ENCODE measurements at places on chromosomes 5 and 9.

- DNase-seq = no peak
Observed at GRCh38 chr9:18394847-18395351, 79.1 kb upstream of the ADAMTSL1 start.

DNA sequence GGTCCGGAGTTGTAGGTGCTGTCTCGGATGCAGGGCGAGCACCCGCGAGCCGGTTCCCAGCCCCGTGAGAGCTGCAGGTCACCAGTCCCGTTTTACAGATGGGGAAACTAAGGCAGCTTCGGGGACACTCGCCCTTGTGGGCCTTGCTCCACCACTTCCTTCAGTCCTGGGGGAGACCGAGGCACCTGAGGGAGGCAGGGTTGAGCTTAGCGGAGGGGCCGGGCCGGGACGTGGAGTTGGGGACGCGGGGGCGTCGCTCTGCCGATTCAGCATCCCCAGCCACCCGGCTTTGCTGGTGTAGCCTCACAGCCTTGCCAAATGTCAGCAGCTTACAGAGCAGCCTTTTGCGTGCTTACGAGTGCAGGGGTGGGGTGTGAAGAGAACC, 530 bp downstream of the BBLN start:
- DNase-seq = peak; percentile 41

DNA sequence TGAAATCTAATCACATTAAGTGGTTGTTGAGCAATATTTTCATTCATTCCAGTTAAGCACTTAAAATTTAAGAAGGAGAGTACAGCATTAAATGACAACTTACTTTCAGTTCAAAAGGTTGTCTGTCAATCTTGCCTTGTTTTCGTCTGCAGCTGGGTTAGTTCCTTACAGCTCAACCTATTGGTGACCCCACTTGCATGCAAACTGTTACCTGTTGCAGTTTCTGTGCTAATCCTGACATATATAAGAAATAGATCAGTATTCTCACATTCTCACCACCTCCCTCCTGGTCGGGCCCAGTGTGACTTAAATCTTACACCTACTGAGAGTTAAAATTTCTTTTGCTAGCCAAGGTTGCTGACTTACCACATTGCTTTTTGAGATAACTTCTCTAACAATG, 191.8 kb upstream of the SMC2 start:
- DNase-seq = no peak

DNA sequence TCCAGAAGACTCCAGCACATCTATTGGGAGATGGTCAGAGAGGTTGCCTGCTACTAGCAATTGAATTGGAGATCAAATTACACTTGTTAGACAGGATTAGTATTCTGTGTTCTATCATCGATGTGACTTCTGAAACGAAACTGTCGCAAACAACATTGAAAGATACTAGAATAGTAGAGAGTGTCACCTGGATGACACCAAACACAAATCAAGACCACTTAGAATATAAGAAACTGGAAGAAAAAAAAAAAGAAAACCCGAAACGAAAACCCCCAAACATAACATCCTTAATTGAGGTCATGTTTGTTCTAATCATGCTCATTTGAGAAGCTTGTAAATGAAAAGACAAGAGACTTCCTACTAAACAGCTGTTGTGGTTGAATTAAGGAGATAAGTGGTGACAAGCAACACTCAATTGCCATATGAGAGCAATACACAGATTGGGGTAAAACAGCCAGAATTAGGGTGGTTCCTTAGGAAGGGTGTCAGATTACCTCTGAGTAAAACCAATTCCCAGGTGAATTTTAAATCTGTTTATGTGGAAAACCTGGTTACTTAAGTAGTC, 97.6 kb downstream of the BASP1 start:
- DNase-seq = no peak

- peak; percentile 62 for DNase-seq
Observed at GRCh38 chr9:114691046-114691955, 9.3 kb upstream of the TEX48 start.

- no peak for DNase-seq
Observed at GRCh38 chr9:110021891-110022290, 186.1 kb downstream of the C9orf152 start.

DNA sequence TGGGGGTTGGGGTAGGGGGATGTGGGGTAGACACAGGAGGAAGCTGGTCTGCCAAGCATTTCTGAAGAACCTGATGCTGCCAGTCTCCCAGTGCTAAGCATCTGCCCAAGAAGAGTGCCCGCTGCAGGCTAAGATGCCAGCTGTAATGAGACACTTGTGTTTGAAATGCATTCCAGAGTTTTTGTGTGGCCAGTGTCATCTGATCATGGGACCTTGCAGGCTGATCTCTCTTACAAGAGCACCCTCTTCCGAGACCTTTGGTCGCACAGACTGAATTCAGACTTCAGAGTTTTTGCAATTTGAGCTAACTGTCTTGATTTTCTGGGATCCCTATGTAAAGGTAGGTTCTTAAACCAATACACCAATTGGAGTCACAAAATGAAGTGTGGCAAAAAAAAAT, 58.1 kb downstream of the DENND1A start:
- no peak for DNase-seq

- no peak for DNase-seq
Observed at GRCh38 chr5:100800562-100800961, 102.5 kb downstream of the ST8SIA4 start.

- no peak for DNase-seq
Observed at GRCh38 chr5:131863700-131864099, 66.9 kb upstream of the FNIP1 start.

GRCh38 chr9:109940561-109940960, 160.6 kb downstream of the PALM2AKAP2 start:
- no peak for DNase-seq

GRCh38 chr5:37206736-37207135, 42.4 kb downstream of the CPLANE1 start:
- no peak for DNase-seq

DNA sequence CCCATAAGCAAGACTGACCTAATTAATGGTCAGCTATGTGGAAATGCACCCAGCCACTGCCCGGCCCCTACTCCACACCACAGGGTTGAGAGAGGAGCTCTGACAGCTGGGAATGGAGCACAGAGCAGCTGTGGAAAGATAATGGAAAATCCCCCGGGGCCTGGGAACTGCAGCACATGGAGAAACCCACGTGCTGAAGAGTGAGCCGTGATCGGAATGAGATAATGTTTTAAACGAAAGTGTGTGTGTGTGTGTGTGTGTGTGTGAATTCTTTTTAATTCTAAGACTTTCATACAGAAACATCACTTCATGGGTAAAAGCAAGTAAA, 13.1 kb upstream of the SLC12A7 start:
- no peak for DNase-seq

GRCh38 chr5:110651507-110651906, 75.0 kb downstream of the TMEM232 start:
- DNase-seq = no peak

DNA sequence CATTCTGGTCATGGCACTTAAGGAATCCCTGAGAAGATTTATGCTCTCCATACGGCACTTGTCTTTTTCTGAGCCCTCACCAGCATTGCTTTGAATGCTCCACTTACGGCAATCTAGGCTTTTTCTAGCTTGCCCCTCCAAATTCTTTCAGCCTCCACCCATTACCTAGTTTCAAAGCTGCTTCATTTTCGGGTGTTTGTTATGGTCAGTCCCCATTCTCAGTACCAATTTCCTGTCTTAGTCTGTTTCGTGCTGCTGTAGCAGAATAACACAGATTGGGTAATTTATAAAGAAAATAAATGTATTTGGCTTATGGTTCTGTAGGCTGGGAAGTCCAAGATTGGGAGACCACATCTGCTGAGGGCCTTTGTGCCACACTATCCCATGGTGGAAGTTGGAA, 42.0 kb downstream of the ARHGEF28 start:
- no peak for DNase-seq

GRCh38 chr5:1418921-1419280, 26.3 kb downstream of the SLC6A3 start:
- DNase-seq = no peak

DNA sequence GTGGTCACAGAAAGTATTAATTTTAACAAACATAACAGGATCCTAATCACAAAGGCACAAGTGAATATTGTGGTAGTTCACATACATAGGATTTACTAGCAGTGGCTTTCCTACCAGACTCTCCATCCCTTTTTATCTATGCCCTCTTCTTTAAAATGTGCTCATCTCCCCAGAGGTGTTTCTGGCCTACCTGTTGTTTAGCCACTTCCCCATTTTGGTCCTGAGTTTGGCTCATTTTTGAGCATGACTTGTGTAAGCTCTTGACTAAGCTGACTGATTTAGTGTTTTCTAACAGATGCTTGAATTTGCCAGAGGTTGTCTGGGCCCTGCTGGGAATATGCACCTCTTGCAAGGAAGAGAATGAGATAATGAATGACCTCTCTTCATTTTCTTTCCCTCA, 517.7 kb upstream of the CLINT1 start:
- no peak for DNase-seq

- DNase-seq = no peak
Observed at GRCh38 chr5:9928326-9928725, 298.2 kb upstream of the TAS2R1 start.

DNA sequence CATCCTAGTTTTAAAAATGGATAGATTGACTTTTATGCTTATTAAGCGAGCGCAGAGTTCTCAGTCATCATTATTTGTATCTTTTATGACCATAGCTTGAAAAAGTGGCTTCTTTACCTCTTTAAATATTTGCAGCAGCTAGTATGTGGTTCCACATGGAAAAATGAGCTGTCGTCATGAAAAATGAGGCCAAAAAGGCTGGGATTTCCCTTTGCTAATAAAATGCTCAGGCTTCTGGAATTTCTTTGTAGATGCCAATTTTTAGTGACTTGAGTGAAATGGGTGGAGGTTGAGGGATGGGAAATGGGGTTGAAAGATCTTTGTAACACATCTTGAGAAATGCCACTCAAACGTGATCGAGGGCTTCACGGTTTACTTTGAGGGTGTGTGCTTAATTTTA, 35.2 kb downstream of the RAI14 start:
- DNase-seq = no peak

- no peak for DNase-seq
Observed at GRCh38 chr9:70532716-70533115, 118.3 kb upstream of the KLF9 start.

GRCh38 chr5:68161156-68161555, 54.4 kb upstream of the PIK3R1 start:
- no peak for DNase-seq

Measured in activated CD8-positive, alpha-beta memory T cell treated with anti-CD3 and anti-CD28 coated beads for 4 hours (primary cell).